ENCODE measurements at places on chromosomes 12 and 14.

DNA sequence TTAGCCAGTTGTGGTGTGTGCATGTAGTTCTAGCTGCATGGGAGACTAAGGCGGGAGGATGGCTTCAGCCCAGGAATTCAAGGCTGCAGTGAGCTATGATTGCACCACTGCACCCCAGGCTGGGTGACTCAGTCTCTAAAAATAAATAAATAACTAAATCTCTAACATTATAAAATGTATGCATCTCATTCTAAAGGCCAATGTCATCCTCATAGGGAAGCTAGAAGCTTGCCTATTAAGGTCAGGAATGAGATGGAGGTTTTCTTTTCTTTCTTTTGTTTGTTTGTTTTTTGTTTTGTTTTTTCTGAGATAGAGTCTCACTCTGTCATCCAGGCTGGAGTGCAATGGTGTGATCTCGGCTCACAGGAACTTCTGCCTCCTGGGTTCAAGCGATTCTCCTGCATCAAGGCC, 48.8 kb upstream of the PAPLN start:
- DNase-seq = no peak

DNA sequence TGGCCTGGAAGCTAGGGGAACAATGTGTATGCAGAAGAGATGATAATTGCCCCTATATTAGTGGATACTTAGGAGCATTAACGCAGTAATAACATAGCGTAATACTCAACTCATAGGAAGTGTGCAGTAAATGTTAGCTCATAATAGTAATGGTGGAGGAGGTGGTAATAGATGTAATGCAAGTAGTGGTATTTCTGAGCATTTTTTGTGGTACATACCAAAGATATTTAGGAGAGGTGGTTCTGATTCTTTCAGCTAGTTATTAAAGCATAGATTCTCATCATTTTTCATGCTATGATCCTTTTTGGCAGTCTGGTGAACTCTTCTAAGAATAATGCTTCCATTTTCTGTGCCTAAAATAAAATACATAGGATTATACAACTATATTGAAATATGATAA, 233.1 kb downstream of the PTPRO start:
- no peak for DNase-seq

DNA sequence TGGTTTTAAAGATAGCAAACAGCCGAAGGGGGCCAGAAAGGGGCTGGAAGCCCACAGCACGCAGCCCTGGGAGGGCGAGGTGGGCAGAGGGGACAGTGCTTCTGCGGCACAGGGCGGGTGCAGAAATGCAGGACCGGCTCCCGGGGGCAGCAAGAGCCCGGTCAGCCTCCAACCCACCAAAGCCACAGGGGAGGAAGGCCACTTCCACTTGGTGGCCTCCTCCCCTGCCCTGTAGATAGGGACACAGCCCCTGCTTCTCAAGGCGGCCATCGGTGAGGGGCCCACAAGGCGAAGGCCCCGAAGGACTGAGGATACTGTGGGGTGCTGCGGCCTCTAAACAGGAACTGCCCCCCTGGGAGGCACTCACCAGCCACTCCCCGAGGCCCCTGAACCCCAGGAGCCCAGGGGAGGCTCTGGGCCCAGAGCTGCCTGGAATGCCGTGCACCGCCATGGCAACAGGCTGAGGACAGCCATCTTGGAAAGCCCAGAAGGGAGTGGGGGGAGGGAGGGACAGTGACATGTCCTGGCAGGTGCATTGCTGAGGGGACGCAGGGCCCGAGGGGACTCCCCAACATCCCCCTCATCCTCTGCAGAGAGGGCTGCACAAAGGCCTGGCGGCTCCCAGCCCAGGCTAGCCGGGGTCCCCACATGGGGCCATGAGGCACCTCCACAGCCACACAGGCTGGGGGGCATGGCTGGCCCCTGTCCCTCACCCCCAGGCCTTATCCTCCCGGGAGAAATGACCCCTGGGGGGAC, 114.7 kb downstream of the NCOR2 start:
- no peak for DNase-seq

DNA sequence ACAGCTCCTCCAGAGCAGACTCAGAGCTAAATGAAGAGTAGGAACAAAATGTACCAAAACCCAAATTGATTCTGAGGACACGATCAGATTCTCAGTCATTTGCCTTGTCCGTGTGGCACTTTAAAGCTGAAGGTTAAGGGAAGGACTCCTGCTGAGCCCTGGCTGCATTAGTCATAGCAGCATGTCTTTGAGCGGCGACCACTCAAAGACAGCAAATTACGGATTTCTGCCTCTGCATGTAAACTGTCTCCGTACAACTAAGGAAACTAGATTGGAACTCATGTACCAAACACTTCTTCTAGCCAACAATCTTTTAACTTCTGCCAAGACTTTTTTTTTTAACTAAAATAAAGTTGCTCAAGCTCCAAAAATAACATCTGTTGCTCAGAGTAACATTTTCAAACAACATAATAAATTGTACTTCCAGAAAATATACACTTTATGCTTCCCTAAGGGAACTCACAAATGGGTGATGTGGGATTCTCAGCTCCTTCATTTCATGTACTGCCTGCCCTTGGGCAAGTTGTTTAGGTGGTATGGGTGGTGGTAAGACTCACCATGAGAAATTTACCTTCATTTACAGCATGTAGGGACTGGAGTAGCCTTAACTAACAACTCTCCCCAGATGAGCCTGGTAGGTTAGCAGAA, 56.1 kb downstream of the RERG start:
- no peak for DNase-seq

- DNase-seq = no peak
These were observed 37.6 kb upstream of the GRIP1 start for GRCh38 chr12:66716522-66716921.

GRCh38 chr14:101927859-101928258, 36.5 kb upstream of the DYNC1H1 start:
- no peak for DNase-seq

DNA sequence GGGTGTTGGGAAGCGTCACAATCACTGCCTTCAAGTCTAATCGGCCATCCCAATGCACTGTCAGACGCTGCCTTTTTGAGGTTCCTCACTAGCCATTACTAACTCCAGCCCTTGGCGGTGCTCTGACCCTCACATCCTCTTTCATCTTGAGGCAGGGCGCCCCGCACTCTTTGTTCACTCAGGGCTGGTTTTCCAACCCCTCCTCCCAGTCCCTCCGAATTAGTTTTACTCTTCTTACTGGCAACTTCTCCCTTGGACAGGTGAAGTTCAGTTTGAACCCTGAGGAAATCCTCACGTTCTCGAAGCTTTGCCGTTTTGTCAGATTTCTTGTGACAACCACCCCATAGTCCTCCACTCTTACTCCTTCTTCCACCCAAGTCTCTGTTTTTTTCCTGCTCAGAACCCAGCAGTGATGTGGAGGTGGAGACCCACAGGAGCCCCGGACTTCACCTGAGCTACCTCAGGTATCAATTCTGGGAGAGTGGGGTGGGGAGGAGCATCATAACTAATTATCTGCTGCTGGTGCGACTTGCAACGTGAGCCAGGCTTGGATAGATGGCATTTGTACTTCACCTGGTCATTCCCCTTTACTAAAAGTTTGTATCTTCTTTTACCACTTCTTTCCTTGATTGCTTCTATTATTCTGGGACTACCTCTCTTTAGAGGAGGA, 757 bp downstream of the ZC3H10 start:
- no peak for DNase-seq

DNA sequence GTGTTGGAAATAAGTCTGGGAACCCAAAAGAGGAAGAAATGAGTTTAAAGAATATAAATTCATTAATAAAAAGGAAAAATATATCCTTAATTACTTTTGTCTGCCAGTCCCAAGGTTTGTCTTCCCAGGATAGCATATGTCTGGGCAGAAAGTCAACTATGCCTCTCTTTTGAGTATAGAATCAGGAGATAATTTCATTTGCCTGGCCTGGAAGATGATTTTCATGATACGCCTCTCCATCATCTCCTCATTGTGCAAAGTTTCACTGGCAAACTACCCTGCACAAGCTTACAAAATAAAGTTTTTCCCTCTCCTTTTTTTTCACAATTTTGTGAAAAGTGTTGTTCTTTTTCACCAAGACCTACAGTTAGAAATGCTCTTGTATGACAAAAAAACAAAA, 340.8 kb downstream of the EGLN3 start:
- DNase-seq = no peak

- DNase-seq = no peak
These were observed 32.2 kb upstream of the SERPINA6 start for GRCh38 chr14:94355191-94355794.

DNA sequence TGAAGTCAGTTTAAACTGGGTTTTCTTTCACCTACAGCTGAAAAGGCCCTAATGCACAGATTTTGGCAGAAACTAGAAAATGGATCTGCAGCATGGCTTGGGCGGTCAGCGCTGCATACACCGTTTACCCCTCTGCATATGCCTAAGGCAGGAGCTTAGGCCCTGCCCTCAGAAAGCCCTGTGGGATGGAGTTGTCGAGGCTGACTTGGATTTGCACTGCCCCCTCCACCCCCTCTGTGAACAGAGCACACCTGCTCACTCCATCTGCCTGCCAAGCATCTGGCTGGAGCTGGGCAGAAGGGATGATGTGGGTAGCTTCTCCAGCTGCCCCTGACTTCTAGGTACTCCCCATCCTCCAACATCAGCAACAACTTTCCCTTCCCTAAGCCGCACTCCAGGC, 41.9 kb downstream of the TTC7B start:
- no peak for DNase-seq

DNA sequence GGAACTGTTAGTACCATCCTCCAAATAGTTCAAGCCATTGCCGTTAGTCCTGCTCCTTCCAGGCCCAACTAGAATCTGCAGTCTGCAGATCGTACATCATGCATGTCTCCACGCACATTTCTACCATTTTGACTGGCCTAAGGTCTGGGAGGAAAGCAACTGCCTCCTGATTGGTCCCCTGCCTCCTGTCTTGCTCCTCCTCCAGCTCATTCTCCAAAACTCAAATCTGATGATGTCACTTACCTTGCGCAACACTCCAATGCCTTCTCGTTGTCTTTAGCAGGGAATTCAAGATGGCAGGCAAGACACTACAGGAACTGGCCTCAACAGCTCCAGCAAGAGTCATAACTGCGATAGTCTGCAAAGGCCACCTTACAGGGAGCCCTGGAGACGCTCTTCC, 9.7 kb upstream of the HCAR1 start:
- no peak for DNase-seq

DNA sequence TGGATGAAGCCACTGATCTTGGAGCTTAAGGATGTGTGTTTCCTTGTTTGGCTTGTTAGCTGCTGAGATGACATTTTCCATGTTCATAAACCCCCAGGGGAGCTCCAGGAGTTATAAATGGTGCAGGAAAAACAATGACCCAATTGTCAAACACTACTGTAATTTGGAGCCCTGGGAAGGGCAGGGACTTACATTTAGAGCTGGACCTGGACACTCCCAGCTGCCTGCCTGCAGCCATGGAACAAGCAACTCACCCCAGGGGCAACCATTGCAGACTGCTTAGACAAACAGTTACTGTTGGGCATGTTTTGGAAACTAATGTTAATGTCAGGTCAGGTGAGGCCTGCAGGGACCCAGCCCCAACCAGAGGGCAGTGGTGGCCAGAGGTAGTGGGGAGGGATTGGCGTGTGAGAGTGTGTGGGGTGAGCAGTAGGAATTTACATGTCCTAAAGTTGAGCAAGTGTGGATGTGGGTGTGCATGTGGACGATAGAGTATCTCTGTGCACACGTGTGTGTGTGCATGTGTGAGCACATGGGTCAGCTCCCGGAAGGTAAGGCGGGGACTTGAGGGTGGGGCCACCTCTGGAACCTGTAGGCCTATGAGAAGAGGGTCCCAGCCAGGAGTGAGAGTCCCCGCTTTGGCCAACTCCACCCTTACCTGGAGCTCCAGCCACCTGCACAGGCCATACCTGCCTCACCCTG, 86.4 kb upstream of the NOS1 start:
- DNase-seq = no peak

- no peak for DNase-seq
These were observed 68.8 kb upstream of the PRIMA1 start for GRCh38 chr14:93857081-93857480.

GRCh38 chr12:91746976-91747375, 398.7 kb downstream of the BTG1 start:
- no peak for DNase-seq

DNA sequence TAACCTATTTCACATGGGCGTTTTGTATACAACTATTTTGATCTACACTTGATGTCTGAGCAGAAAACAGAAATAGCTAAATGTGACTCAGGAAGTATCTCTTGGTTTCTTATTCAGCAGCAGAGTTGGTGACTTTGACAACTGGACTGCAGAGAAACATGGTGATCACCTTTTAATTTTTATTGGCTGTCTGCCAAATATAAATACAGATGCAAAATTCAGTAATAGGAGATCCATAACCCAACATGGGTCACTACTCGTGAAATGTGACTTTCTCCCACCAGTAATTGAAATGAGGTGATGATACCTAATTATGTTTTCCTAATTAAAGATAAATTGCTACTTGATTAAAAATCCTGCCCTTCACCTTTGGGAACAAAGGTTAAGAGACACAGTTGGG, 487.1 kb downstream of the NELL2 start:
- DNase-seq = no peak

DNA sequence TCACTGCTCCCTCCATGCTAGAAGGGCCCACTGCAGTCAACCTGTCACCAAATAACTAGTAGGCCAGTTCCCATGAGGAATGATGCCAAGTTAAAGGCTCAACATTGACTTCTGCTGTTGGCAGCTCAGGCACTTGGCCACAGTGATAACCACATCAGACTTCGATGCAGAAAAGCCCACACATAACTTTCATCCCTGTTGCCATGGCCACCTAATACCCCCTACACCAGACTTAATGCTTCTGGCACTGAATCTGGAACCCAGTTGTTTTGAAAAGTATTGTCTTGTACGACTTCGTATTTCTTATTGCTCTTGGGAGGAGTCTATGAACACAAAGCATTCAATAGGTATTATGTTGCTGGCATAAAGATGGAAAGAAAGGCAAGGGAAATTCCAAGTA, 44.3 kb upstream of the HELB start:
- no peak for DNase-seq

DNA sequence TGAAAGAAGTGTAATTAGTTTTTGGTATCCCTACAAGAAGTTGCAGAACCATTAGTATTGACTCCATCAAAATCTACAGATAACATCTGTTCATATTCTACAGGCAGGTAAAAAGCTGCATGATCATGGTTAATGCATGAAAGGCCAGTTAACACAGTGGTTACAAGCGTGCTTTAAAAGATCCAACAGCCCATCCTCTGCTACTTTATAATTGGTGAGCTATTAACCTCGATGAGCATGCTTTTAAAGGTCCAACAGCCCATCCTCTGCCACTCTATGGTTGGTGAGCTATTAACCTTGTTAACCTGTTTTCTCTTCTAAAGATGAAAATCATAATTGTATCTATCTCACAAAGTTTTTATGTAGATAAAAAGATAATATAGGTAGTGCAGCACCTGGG, 289.3 kb downstream of the DUSP6 start:
- DNase-seq = no peak

DNA sequence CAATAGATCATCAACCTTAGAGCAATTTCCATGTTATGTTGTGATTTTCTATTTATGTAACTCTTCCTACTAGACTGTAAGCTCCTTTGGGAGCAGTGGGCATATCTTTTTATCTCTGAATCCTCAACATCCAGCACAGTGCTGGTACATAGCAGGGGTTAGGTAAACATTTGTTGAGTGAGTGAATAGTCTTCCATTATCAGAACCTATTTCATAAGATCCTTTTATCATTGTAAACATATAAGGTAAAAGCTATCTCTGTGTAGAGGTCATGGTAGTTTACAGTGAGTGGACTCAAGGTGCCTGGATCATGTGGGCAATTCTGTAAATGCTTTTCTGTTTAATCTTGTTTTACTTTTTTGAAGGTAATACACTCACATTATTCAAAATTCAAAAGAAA, 15.1 kb downstream of the FKBP11 start:
- DNase-seq = no peak

GRCh38 chr12:121581686-121582429, 1.0 kb upstream of the KDM2B start:
- DNase-seq = no peak

- no peak for DNase-seq
These were observed 151.6 kb downstream of the SEC23A start for GRCh38 chr14:38951451-38951850.
